ENCODE measurements at places on chromosomes 12 and 14.

- DNase-seq, result no peak
These were observed 47.2 kb downstream of the PEBP1 start for GRCh38 chr12:118183155-118183554.

GRCh38 chr14:101224356-101225156 is 321.0 kb upstream of the RTL1 start:
- peak; percentile 2 for DNase-seq

DNA sequence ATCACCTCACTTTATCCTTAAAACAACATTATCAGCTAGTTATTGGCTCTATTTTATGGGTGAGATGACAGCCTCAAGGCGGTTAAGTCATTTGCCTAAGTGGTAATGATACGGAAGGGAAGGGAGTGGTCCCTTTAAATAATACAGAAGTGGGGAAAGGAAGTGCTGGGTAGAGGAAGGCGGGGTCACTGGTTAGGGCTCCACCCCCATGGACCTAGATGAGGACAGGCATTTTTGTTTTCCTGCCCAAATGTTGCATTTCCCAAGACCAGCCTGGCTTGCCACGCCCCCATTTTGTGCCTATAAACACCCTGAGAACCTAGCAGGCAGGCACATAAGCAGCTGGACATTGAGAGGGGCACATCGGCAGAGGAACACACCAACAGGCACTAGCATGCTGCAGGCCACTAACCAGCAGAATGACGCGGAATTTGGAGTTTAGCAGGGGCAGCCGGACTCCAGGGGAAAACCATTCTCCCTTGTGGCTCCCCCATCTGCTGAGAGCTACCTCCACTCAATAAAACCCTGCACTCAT is 100.9 kb downstream of the EPS8 start:
- DNase-seq, result no peak

DNA sequence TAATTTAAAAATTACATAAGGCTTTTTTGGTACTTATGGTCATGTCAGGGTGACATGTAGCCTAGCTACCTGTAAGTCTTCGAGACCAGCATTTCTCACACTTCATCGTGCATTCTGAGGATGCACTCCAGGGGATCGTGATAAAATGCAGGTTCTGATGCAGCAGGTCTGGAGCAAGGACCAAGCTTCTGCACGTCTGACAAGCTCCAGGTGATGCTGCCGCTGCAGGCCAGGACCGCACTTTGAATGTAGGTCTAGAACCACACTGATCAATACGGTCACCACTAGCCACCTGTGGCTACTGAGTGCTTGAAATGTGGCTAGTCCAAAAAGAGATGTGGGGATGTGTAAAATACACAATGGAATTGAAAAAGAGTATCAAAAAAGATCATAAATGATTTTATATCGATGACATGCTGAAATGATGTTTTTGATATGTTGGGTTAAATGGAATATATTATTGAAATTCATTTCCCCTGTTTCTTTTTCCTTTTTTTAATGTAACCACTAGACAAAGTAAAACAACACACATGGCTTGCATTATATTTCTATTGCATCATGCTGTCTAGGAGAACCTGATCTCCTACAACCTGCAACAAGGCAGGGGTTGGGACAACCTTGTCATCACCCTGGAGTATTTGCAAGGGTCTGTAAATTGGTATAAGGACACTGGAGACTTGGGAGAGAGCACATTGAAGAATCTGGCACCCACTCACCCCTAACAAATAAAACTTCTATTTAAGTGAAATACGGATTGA is 142.4 kb downstream of the DPF3 start:
- DNase-seq, result no peak

- DNase-seq, result no peak
These were observed 19.4 kb upstream of the A2M start for GRCh38 chr12:9134981-9135628.

DNA sequence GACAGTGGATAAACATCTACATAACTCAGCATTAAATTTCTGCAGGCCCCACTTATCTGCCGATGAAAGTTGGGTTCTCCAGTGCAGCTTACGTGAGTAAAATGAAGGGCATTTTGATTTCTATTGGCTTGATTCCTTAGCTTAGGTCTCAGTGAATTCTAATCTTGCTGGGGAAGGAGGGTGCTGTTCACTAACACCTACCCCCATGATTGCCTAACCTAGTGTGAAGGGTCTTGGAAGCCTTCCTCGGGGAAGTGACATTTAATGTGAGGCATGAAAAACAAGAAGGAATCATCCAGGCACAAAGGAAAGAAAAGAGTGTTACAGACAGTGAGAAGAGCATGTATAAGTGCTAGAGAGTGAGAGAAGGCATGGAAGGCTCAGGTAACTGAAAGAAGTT is 81.0 kb downstream of the DAAM1 start:
- DNase-seq, result no peak

- peak; percentile 60 for DNase-seq
These were observed 12.5 kb upstream of the MAP3K9 start for GRCh38 chr14:70821584-70822529.

GRCh38 chr14:39372656-39373055 is 59.6 kb downstream of the FBXO33 start:
- DNase-seq, result no peak

- DNase-seq, result no peak
These were observed 73.6 kb downstream of the SSPN start for GRCh38 chr12:26268841-26269561.

DNA sequence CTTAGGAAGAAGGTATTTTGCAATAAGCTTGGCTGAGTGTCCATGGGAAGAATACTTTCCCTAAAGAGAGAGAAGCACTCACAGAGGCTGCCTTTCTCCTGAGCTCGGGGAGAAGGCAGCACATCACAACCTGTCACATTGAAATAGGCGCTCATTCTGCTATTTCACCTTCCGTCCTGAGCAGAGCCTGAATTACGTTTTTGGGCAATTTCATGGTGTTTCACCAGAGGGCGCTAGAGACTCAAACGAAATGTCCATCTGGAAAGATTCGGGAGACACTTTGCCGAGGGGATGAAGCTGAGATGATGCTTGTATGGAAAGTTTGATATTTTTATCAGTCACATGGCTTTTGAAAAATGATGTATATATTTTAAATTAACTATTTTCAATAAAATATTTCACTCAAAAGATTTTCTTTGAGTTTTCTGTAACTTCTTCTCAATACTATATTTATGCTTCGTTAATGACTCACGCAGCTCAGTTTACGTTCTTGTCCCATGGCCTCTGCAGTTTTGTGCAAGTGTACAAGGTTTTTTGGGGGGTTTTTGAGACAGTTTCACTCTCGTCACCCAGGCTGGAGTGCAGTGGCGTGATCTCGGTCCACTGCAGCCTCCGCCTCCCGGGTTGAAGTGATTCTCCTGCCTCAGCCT is 17.4 kb upstream of the B4GALNT3 start:
- peak; percentile 41 for DNase-seq

DNA sequence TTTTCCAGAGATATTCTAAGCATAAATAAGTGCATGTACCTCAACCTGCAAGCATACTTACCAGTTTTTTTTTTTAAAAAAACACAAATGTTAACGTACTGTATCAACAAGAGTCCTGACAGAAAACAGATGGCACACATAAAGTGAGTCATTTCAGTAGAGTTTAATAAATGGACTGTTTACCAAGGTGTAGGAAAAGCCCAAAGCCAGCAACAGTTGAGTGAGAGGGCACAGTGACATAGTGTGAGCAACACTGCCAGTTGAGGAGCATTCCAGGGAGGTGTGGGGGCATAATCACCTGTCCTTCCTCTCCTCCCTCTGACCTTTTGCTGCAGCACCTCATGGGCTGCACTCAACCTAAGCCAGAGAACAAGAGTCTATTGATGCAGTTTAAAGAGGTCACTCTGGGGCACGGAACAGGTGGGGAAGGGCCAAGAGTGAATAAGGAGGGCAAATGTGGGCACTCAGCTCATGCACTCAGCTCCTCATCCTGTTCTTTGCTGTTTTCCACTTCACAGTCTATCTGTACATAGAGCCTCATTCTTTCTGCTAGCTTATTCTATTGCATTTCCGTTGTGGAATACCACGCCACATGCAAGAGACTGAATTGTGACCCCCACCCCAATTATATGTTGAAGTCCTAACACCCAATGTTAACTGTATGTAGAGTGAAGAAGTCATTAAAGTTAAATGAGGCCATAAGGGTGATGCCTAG is 29.3 kb downstream of the DHRS2 start:
- DNase-seq, result no peak

DNA sequence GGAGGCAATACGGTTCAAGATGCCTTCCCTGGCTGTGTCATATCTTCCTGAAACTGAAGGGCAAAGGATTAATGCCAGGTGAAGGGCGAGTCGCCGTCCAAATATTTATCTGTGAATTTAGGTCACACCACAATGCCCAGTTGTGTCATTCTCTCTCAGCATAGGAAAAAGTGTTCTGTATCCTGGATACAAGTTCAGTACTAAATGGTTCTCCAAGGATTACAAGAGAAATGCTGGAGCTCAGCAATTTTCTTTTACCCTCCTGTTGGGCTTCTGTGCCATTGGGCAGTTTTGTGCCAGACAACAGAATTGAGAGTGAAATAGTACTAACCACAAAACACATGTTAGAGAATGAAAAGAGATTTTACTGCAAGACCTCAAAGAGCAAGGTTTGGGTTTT is 493.9 kb downstream of the EGLN3 start:
- DNase-seq, result no peak

DNA sequence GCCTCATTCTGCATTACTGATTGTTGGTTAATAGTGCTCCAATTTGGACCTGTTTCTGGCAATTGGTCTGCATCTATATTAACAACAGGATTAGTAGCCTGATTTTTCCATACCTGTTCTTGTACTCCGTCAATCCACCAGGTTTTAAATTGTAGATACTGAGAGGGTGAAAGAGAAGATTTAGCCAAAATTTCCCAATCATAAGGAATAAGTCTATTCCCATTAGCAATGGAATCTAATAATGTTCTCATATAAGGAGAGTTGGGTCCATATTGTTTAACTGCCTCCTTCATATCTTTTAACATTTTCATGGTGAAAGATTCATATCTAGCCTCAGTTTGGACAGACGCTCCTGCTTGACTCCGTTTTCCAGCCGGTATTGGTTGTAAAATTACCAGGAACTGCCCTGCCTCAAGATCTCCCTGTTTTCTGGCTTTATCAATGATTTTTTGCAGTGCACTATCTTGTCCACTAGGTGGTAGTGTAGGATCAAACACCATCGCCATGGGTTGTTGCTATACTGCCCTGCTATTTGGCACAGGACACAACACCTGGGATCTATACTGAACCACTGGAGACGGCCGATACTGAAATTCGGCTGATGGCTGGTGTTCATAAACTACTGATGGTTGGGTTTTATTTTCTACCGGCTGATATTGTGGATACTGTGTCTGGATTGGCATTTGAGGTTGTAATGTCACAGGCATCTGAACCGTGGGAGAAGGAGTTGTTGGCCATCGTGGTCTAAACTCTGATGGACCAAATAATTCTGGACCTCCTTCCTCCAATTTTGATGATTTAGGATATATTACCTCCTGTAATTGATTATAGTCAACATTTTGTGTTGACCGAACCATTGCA is 25.2 kb downstream of the DHRS4L2 start:
- DNase-seq, result peak; percentile 54

DNA sequence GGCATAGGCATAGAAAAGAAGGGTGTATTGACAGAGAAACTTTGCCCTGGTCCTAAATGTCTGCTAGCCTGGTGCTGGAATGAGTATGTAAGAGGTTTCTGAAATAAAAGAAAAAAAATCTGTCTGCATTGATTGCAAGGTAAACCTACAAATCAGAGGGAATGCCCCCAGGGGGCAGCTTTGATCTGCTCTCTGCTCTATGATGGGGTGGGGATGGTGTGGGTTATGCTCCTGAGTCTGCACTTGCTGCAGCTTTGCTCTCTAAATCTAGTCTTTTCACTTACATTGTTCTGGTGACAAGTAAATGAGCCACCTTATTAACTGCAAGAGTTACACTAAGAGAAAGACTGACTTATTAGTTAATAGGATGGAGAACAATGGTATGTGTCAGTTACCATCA is 468.4 kb upstream of the STXBP6 start:
- DNase-seq, result no peak

- DNase-seq, result no peak
These were observed 752 bp downstream of the DACT1 start for GRCh38 chr14:58638231-58639197.
